ENCODE measurements at places on chromosomes 16 and 17.

- DNase-seq, result no peak
Measured at GRCh38 chr17:51154176-51154575, 817 bp downstream of the NME1 start.

- no peak for DNase-seq
Measured at GRCh38 chr16:82119405-82119804, 50.6 kb downstream of the MPHOSPH6 start.

GRCh38 chr17:59002126-59002525 is 104.6 kb downstream of the TRIM37 start:
- DNase-seq, result no peak

GRCh38 chr17:76742958-76743357 is 5.0 kb downstream of the MFSD11 start:
- no peak for DNase-seq

GRCh38 chr17:63289931-63290330 is 156.2 kb downstream of the CYB561 start:
- DNase-seq, result no peak

DNA sequence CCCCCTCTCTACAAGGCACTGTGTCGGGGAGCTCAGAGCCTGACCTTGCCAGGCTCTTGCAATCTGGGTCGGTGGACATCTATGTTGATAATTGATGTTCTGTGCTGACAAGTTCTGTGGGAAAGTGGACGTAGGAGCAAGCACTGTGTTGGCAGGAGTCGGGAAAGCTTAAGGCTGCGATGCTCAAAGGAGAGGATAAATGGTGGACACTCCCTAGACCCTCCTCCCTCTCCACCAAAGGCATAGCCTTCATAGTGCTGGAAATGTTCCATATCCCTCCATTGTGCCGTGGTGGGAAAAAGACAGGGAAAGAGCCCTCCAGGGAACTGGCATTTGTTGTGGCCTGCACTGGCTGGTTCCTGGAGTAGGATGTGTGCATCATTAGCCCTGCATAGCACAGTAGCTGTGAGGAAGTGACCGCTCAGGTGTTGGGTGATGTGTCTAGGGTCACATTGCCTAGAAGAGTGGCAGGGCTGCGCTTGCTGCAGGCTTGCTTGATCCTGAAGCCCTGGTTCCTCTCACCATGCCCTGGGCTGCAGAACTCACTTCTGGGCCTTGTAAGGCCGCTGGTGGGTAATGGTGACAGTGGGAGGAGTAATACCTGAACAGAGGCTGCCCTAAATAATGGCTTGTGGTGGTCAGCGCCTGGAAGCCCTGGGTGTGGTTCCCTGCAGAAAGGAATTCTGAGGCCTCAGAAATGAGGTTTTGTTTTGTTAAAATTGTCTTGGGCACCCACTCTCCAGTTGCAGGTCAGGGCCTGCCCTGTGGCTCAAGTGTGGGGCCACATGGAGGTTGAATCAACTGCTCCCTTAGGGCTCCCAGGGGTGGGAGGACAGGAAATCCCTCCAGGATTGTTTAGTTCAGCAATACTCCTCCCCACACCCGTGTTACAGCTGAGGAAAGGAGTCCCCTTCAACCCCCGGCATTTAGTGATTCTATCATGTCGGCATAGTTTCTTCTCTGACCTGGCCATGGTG is 62.6 kb downstream of the KSR1 start:
- no peak for DNase-seq

- no peak for DNase-seq
Measured at GRCh38 chr17:73099511-73099910, 7.0 kb upstream of the SLC39A11 start.

DNA sequence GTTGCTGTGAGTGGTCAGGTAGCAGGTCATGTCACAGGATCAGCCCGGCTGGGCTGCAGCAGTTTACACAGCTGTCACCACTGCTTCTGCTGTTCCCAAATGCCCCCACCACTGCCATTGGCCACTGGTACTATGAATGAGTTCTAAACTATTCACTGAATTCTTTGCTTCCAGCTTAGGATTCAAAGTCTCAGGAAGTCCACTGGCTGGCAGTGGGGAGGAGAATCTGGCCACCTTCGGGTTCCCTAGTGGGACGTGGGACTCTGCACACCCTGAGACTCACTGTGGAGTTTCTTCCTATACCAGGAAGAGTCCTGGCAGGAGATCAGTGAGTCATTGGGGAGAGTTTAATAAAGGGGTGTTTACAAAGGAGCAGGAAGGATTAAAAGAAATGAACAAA is 6.9 kb downstream of the MT1X start:
- no peak for DNase-seq

DNA sequence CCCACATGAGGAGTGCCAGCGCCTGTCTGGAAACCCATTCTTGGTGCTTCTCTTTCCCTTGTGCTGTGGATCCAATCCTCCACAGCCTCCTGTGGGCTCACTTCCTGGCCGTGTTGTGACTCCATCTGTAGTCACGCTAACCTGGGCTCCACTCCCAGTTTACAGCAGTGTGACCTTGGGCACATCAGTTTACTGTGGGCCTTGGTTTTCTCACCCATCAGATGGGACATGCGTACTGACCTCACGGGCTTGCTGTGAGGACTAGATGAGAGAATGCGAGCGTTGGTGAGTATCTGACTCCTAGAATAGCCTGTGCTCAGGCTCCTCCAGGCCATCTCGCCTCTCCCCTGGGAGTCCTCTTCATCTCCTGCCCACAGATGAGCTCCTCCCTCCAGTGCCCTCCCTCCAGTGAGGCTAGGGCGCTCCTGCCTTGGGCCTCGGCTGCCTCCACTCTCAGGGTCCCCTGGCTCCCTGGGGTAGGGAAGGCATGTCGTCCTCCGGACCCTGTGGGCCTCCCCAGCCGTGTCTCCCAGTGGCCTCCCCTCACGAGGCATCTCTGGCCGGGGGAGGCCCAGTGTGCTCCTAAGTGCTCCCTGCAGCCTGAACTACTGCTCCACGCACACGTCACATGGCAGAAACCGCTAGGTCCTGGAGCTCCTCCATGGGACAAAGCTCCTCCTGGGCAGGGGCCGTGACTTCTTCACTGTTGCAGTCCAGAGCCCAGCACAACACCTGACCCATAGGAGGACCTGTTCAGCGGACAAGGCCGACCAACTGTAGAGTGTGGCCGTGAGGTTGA is 5.2 kb upstream of the FOXJ1 start:
- DNase-seq, result no peak

- no peak for DNase-seq
Measured at GRCh38 chr16:80390046-80390445, 150.7 kb upstream of the DYNLRB2 start.

DNA sequence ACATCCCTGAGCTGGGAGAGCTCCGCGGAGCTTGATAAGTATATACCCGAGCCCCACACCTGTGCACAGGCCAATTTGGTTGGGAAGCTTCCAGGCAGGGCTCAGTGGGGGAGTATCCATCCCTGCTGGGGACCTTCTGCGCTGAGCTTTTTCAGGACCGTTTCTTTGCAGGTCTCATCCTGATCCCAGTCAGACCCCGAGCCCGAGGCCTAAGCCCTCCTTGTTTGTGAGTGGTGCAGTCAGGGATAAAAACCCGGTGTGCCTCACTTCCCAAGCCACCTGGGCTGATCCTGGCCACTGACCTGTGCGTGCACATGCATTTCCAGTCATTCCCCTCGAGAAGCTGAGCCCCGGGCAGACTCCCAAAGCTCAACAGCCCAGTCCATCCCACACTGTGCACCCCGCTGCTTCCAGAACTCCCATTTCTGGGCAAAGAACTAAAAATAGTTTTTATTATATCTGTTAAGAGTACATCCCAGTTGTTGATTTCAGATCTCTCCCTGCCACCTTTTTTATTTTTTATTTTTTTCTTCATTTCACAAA is 27.3 kb upstream of the NAT9 start:
- DNase-seq, result no peak

- no peak for DNase-seq
Measured at GRCh38 chr17:40448213-40448638, 5.0 kb downstream of the IGFBP4 start.

GRCh38 chr16:11611871-11612664 is 25.3 kb upstream of the LITAF start:
- DNase-seq, result no peak

- DNase-seq, result peak; percentile 68
Measured at GRCh38 chr17:50949989-50950877, 84.1 kb upstream of the TOB1 start.

GRCh38 chr17:48588528-48588927 is 1.5 kb downstream of the HOXB3 start:
- no peak for DNase-seq

DNA sequence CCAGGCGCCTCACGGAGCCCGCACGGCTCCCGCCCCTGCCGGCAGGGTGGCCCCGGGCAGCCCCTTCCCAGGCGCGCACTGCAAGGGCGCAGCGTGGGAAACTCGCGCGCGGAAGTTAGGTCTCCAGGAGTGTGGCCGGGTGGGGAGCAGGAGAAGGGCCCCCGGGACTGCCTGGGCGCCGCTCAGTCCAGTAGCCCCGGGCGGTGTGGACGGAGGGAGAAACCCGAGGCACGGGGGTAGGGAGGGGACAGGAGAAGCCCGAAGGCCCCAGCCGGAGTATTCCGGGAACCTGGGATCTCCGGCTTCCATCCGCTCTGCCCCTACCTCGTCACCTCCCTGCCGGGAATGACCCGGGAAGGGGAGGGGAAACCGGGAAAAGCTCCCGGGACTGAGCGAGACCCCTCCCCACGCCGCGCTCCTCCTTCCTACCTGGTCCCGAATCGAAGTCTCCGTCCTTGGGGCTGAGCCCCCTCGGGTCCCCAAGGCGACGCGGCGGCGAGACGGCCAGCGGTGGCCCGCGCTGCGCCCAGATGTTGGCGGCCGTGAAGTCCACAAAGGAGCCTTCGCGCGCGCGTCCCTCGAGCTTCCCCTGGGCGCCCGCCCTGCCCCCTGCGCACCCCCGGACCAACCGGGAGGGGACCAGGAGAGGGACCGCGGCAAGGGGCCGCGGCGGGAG is 418 bp downstream of the SOCS3 start:
- DNase-seq, result peak; percentile 54

- DNase-seq, result no peak
Measured at GRCh38 chr16:5634666-5635180, 537.1 kb upstream of the EEF2KMT start.

DNA sequence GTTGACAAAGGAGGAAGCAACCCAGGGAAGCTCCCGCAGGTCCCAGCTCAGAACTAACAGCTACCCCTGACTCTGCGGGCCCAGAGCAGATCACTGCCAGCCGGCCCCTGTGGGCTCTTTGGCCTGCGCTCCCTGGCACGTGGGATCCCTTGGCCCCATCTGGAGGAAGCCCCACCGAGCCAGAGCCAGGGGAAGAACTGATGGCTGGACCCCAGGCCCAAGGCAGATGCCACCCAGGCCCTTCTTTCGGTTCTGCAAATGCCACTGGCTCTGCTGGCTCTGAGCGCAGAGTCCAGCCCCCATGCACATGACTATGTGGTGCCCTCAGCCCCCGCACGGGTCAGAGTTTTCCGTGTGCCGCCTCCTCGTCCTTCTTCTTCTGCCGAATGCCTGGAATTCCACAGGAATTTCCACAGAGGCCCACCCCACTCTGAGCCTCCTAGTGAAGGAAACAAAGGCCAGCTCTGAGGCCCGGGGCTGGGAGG is 35.8 kb upstream of the SNN start:
- no peak for DNase-seq

GRCh38 chr17:47945529-47946508 is 4.4 kb downstream of the PNPO start:
- no peak for DNase-seq

DNA sequence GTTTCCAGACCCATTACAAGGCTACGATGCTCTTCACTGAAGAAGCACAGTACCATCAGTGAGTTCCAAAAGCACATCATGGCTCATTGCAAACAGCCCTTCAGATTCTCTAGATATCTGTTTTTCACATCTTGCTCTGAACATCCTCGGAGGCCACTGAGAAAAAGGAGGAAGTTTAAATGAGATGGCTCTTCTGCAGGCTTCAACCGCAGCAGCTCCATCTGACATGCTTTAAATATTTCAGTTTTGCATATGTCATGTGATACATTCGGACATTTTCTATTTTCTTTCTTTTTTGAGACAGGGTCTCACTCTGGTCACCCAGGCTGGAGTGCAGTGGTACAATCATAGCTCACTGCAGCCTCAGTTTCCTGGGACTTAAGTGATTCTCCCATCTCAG is 396.8 kb downstream of the NPIPA8 start:
- no peak for DNase-seq

DNA sequence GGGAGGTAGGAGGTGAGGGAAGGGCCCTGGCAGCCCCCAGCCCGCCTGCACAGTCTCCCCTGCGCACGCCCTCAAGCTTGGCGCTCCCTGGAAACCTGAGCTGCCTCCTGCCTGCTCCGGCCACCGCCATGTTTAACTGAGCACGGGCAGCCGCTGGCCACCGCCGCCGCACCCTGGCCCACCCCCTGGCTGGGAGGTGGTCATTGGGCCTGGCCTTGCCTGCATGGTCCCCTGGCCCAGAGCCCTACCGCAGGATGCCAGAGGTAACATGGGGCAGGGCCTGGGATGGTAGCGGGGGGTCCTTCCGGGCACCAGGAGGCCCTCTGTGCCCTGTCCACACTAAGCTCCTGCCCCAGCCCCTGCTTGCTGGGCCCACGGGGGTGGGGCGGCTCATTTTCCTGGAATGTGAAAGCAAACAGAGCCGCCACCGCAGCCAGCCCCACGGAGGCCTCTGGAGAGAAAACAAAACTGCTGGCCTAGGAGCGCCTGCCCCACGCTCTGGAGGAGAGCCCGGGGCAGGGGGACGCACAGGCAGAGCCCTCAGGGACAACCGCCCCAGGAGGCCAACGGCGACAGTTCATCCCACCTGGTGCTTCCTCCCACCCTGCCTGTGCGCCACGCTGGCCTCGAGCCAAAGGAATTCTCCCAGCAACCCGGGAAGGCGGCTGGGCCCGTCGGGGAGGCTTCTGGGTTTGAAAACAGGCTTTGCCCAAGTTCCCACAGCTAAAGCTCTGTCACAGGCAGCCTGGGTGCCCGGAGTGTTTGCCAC is 8.9 kb downstream of the NHERF2 start:
- no peak for DNase-seq

DNA sequence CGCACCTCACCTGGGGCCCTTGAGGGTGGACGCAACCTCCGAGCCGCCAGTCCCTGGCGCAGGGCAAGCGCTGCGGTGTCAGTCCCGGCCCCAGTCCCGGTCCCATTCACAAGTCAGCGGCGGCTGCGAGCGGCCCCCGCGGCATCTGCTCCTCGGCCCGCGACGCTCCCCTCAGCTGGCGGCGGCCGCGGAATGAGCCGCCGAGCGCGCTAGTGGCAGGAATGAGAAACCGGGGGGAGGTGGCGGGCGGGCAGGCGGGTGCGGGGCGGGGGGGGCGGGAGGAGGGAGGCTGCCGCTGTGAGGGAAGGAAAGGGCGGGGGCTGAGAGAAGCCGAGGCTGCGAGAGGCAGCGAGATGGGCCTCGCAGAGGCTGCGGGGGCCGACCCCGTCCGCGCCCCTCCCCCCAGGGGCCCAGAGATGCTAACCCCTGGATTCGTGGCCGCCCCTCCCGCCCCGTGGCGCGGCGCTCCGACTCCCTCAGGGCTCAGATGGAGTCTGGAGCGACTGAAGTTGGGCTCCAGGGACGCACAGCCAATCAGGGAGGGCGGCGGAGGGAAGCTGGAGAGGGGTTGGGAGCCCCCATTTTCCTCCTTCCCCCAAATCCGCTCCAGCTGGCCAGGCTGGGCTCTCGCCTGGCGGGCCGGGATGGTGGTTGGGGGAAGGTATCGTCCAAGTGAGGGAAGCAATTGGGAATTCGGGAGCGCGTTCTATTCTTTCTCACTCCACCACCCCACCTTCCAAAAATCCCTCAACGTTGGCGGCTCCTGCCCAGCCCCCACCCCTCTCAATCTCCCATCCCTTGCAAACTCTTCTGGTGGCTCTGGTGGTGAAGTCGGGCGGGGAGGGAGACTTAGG is at the start of gene CDH11:
TSS of gene CDH11 (minus strand) at position 194 of the 854 bp plus-strand sequence. CDS start 117,194 bp downstream, outside the sequence.
- DNase-seq, result no peak

- no peak for DNase-seq
Measured at GRCh38 chr17:7260151-7260550, 2.1 kb downstream of the CLDN7 start.
